ELR (cell line): ENCODE measurements at places on chromosomes 16 and 17.
A peak's percentile ranks its signal among the peaks of the same experiment; 100 is the strongest.

GRCh38 chr16:4505356-4506147 lies 29.4 kb downstream of the HMOX2 start:
- peak; percentile 36 for DNase-seq

- peak; percentile 99 for DNase-seq
Measured at GRCh38 chr17:44556832-44557606, at the start of gene FZD2. Gene FZD2, plus strand, starts transcription at chr17:44557484. Its CDS starts 205 bp downstream, at chr17:44557689.

- DNase-seq = no peak
Measured at GRCh38 chr16:64242492-64242891, 879.4 kb downstream of the CDH11 start.

DNA sequence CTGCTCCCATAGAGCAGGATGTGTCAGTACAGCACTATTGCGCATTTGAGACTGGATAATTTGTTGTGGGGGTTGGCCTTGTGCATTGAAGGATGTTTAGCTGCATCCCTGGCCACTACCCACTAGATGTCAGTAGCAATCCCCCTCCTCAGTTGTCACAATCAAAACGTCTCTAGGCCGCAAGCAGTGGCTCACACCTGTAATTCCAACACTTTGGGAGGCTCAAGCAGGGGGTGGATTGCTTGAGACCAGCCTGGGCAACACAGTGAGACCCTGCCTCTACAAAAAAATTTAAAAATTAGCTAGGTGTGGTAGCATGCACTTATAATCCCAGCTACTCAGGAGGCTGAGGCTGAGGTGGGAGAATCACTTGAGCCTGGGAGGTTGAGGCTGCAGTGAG lies 48.4 kb downstream of the CENPV start:
- DNase-seq = peak; percentile 57

GRCh38 chr16:89378947-89379771 lies 111.2 kb downstream of the ANKRD11 start:
- no peak for DNase-seq

DNA sequence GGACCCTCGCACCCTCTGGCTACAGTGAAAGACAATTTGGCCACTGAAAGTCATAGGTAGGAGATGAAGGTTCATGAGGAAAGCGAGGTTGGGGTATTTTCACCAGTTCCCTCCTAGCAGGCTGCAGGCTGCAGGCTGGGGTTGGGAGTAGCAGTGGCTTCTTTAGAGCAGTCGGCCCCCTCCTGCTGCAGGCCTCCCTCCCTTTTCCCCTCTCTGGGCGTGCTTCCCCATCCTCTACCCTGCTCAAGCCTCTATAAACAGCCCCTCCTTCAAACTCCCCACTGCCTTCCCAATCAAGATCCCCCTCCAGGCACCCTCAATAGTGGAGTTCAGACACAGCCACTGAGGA lies 41.8 kb downstream of the GAS7 start:
- DNase-seq = no peak

GRCh38 chr16:85612801-85613603 lies at the start of gene GSE1:
Gene GSE1, plus strand, starts transcription at chr16:85613322. Its CDS starts 70 bp downstream, at chr16:85613392.
- DNase-seq = peak; percentile 85

GRCh38 chr16:28930652-28931051 lies 1.1 kb upstream of the CD19 start:
- DNase-seq = no peak

- DNase-seq = no peak
Measured at GRCh38 chr16:14499110-14499509, 130.9 kb downstream of the PARN start.

DNA sequence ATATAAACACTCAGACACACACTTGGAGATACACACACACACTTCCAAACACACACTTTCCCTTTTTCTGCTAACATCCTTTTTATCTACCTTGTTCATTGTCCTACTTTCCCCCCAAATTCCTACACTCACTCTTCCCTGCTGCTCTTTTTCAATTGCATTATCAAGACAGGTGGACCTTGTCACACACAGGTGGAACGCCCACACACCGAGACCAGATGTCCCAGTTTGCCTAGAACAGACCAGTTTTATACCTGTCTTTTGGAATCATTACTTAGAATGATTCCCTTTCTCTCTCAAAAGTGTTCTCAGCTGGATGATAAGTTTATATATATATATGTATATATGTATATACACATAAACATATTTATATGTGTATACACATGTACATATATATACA lies 50.7 kb upstream of the ARHGAP44 start:
- DNase-seq = no peak

DNA sequence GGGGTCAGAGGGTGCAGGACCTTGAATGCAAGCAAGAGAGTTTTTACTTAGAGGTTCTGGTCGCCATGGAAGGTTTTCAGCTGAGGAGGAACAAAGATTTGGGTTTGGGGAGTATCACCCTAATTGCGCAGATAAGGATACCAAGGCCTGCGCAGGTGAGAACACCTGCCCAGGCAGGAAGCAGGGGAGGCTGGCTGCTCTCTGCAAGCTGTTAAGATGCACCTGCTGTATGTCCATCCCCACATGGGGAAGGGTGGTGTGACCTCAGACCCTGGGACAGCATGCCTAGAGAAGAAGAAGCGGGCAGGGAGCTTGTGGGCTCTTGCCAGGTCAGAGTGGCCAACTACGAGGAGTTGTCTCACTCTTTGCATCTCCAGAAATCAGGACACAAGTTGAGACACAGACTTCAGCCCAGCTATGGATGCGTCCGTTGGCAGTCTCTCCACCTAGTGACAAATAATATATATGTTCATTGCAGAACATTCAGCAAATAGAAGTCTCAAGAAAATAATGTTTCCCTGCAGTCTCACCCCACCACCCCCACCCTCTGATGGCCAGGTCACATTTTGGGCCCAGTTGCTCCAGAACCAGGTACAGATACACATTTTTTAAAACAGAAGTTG lies 77.7 kb downstream of the SREBF1 start:
- no peak for DNase-seq

GRCh38 chr17:40958086-40958953 lies 8.4 kb downstream of the KRT39 start:
- no peak for DNase-seq

- peak; percentile 99 for DNase-seq
Measured at GRCh38 chr17:56786989-56787482, 46.7 kb downstream of the C17orf67 start.

GRCh38 chr17:40303009-40303657 lies 5.8 kb upstream of the RARA start:
- peak; percentile 69 for DNase-seq

DNA sequence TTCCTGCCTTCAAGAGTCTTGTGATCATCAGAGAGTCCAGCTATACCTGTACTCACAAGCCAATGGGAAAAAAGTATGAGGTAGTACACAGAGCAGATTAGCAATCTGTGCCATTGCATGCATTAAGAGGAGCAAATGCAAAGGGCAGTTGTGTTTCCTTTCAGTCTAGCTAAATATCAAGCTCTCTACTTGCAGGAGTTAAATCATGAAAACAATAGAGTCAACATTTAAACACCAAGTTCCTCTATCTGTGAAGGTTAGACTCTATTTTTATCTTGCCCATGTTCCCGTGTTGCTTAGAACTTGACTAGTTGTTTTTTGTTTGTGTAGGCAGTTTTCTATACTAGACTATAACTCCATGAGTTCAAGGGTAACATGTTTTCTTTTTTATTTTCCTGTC lies 4.7 kb upstream of the FAM20A start:
- no peak for DNase-seq

GRCh38 chr17:77555741-77556291 lies 402.7 kb upstream of the TNRC6C start:
- DNase-seq = no peak

- no peak for DNase-seq
Measured at GRCh38 chr16:17304106-17304490, 166.7 kb downstream of the XYLT1 start.

GRCh38 chr17:18025241-18025944 lies 13.6 kb downstream of the ATPAF2 start:
- peak; percentile 90 for DNase-seq

GRCh38 chr17:74892013-74892841 lies 1.2 kb downstream of the FADS6 start:
- no peak for DNase-seq

- no peak for DNase-seq
Measured at GRCh38 chr16:4850211-4850610, 2.9 kb downstream of the UBN1 start.

- DNase-seq = peak; percentile 73
Measured at GRCh38 chr17:879546-880442, 97.6 kb downstream of the MRM3 start.

GRCh38 chr17:28744972-28745785 lies 1.4 kb downstream of the TRAF4 start:
- peak; percentile 69 for DNase-seq

- DNase-seq = peak; percentile 87
Measured at GRCh38 chr17:37067555-37068111, 118.9 kb downstream of the AATF start.

- no peak for DNase-seq
Measured at GRCh38 chr16:26510924-26511323, 555.8 kb upstream of the C16orf82 start.

GRCh38 chr17:49861150-49861884 lies 13.4 kb upstream of the TAC4 start:
- DNase-seq = peak; percentile 71

- no peak for DNase-seq
Measured at GRCh38 chr17:79975498-79976134, 60.1 kb downstream of the TBC1D16 start.

DNA sequence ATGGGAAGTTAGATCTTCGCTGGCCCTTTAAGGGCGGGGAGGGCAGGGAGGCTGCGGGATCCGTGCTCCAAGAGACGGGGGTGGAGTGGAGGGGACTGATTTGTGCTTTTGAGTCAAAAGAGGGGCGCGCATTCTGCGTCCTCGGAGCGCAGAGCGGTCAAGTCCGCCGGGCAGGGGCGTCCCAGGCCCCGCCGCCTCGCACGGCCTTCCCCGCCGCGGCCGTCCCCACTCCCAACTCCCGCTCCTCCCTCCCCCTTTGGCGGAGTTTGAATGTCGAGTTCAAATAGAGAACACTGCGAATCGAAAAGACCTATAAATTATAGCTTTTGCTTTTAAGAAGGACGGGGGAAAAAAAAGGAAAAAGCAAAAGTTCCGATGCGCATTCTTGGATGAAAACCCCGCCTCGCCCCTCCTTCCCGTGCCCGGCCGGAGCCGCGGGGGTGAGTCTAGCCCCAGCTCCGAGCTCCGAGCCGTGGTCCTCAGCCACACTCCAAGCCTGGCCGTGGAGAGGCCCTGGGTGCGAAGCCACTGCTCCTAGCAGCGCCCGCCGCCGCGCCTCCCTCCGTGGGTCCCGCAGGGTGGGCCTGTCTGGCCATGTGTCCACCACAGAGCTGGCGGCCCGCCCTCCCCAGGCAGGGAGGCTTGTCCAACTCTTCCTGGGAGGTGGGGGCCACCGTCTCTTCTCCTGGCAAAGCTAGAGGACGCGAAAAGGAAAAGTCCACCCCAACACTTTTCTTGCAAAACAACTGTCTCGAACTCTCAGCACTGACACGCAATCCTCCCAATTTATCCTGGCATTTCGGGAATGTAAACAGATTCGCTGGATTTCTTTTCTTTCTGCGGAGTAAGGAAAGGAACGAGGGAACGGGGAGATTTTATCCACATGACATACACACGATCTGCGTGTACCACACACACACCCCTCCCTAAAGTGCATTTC lies 3.6 kb downstream of the CBX8 start:
- peak; percentile 73 for DNase-seq

DNA sequence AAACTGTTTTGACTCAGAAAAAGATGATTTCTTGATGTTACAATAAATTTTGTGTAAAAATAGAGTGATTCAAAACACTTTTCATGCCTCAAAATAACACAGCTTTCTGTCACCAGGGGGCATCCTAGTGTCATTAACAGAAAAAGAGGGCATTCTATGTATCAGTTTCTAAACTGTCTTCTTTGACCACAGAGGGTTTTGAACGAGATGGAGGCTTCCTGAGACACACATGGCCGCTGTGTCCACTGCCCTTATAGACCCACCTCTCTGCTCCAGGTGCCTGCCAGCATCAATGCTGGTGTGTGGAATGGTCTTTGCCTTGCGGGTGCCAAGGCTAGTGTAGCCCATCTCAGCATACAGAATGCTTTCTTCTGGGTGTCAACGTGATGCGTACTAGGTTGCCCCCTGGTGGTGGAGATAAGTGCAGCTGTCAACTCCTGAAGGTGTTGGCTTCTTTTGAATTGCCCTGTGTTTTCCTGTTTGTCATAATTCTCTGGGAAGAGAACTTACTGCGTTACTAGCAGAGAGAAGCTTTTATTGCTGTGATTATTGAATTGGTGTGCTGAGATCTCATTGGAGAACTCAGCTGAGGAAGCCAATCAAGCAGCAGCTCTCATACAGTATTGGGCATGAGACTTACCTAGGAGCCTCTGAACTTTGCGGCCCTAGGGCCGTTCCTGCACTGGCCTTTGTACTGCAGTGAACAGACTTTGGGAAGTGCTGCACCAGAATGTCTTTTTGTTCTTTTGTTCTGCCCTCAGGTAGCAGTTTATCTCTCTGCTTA lies 38.6 kb downstream of the USP10 start:
- DNase-seq = peak; percentile 87
